HL-60 (cell line): ENCODE measurements at places on chromosomes 11 and 22.

- no peak for DNase-seq
Observed at GRCh38 chr11:118310271-118310670, 5.7 kb downstream of the CD3E start.

DNA sequence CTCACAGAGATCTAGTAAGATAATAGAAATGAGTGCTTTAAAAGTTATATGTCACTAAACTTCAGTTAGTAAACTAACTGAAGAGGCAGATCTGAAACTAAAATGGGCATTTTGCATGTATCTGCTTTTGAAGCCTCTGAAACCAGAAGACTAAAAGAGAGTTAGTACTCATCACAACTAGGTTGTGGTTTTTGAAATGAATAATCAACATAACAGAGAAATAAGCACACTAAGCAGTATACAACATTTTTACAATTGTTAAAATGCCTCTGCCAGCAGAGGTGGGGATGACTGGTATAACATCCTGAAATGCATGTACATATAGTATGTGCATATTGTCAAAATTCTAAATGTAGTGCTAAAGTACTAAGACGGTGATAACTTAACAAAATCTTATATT, 564.5 kb downstream of the DLG2 start:
- DNase-seq, result no peak

- no peak for DNase-seq
Observed at GRCh38 chr22:27099946-27100722, 442.7 kb downstream of the MIAT start.

GRCh38 chr11:74138572-74138971, 32.2 kb downstream of the C2CD3 start:
- no peak for DNase-seq

DNA sequence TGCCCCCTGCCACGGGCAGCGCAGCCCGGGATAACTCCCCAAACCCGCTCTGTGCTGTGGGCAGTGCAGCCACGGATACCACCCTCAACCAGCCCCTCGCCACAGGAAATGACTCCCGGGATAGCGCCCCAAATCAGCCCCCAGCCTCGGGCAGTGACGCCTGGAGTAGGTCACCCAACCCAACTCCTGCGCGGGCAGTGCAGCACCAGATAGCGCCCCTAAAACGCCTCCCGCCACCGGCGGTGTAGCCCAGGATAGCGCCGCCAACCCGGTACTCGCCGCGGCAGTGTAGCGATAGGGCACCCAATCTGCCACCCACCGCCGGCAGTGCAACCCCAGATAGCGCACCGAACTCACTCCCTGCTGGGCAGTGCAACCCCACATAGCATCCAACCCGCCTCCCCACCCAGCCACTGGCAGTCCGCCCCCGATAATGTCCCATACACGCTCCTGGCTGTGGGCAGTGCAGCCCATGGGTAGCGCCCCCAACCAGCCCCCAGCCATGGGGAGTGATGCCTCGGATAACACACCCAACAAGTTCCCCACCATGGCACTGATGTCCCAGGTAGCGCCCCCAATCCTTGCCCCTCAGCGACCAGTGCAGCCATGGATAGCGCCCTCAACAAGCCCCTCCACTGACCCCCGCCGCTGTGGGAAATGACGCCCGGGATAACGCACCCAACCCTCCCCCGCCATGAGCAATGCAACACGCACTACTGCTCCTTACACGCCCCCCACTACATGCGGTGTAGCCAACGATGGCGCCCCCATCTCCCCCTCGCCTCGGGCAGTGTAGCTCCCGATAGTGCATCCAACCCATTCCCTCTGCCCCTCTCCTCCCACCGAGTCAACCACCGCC, 1.5 kb downstream of the RFPL2 start:
- peak; percentile 21 for DNase-seq

GRCh38 chr11:6629892-6630631, 10.8 kb upstream of the TPP1 start:
- DNase-seq, result no peak

- no peak for DNase-seq
Observed at GRCh38 chr22:19758896-19759426, 1.6 kb upstream of the TBX1 start.

DNA sequence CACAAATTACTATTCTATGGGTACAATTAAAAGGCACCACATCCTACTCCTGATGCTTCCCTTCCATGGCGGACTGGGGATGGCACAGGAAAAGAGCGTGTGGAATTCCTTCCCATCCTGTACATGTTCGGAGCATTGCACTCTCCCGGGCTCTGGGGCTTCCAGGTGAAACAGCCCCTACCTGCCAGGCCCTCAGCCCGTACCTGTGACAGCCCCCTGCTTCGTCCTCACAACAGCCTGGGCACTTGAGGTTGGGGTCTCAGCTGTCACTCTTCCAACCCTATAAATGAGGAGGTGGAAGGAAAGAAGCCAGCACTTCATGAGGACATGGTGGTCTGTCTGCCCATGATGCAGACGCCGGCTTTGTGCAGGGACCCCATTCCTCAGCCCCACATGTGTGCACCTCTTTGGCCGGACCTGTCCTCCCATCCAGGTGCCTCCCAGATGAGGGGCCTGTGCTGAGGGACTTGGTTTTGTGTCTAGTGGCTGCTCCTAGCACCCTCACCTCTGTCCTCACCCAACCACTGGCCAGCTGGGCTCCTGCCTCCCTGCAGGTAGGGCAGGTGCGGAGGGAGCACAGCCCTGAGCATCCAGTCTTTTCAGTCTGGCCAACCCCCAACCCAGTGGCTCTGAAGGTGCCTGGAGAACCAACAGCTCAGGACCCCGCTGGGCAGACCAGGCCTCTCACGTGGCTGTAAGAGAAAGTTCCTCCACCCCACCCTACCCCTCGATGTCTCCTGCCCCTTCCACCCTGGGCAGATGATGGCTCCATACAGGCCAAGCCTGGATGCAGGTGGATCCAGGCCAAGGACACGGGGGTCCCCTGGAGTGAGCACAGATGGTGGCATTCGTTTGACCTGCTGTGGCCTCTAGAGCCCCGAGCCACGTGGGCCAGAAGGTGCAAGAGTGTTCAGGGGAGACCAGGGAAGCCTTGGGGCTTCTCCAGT, 23.4 kb upstream of the WNT7B start:
- no peak for DNase-seq

DNA sequence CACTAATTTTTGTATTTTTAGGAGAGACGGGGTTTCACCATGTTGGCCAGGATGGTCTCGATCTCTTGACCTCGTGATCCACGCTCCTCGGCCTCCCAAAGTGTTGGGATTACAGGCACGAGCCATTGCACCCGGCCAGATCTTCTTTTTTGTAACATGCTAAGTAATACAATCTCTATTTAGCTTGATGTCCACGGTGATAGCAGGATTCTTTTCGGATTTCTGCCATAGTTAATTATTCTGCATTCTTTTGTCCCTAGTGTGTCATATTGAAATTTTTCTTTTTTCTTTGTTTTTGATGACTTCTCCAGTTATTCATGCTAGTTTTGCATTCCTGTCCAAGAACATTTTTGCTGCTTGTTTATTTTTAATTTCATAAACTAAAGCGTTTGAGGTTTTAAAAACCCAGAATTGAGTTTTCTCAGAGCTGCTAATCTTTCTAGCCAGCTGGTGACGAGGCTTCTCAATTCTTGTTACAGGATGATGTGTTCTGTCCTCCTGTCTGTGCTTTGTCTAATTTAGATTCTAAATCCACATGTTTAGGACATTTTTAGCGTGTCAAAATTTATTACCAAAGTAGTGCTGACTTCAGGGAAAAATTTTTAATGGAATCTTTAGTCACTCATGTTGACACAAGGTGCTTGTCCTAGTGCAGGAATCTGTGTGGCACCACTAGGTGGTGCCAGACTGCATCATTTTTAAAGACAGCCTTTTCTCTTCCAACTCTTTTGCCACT, 21.8 kb downstream of the NF2 start:
- DNase-seq, result peak; percentile 41

DNA sequence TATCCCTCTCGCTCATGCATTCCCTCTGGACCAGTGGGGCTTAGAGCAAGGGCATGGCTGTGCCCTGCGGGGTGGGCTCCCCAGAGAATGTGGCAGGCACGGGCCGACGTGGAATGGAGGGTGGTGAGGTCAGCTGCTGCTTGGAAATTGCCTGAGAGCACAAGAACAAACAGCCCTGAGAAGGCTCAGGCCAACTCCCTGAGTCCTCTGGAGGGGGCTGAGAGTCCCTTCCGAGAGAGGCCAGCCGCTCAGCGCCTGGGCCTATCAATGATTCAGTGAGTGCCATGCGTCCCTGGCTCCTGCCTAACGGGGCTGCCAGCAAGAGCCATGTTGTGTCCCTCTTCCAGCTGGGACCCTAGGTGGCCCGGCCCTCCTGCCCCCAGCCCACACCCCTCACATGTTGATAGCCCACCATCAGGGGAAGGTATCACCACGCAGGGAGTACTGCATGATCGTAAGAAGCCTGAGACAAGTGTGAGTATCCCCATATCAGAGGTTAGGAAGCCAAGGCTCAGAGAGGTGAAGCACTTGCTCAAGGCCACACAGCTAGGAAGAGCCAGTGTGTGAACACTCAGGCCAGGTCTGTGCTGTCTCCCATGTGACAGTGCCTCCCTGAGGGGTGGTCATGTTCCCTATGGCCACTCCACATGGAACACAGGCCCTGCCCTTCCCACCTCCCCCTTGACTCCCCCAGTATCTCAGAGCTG, 55.8 kb downstream of the NECTIN1 start:
- DNase-seq, result no peak

DNA sequence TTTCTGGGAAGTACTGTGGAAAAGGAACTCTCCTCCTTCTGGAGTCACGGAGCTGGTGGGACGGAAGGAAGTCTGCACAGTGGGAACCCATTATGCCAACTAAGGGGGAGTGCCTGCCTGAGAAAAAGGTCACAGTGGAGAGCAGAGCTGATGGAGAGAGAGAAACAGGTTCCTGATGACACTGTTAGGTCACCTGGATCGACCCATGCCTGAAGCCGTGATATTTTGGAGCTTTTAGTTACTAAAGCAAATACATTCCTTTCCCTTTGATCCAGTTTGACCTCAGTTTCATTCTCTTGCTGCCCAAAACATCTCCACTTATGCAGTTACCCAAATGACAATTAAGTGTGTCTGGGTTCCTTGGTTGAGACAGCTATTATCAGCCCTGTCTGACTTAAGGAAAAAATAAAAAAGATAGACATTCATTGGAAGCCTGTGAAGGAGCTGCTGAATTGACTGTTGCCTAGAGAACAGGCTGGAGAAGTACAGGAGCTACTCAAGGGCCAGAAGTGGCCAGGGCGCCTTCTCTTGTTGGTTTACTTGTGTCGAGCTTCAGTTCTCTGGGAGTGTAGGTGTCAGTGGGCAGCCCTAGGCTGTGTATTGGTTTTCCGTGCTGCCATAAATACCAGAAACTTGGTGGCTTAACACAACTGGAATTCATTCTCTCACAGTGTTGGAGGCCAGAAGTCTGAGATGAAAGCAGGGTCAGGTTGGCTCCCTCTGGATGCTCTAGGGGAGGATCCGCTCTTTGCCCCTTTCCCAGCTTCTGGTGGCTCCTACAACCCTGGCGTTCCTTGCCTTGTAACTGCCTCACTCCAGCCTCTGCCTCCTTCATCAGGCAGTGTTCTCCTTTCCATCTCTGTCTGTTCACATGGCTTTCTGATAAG, 13.6 kb downstream of the MRGPRD start:
- DNase-seq, result no peak

DNA sequence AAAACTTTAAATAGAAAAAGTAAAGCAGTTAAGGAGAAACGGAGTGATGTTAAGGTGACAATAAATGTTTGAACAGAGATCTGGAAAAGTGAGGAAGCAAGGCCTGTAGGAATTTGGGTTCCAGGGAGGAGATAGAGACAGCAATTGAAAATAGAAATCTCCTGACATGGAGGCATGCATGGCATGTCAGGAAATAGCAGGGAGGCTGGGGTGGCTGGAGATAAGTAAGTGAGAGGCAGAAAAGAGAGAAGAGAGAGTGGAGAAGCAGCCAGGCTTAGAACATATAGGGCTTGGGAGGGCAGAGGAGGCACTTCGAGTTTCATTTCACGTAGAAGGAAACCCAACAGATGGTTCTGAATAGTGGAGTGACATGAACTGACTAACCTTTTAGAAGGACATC, 185.5 kb downstream of the LRRC4C start:
- no peak for DNase-seq

- no peak for DNase-seq
Observed at GRCh38 chr11:29641201-29641600, 375.6 kb downstream of the KCNA4 start.

- DNase-seq, result no peak
Observed at GRCh38 chr11:123082977-123083376, 21.0 kb upstream of the HSPA8 start.

- DNase-seq, result no peak
Observed at GRCh38 chr11:69630017-69630416, 10.9 kb upstream of the CCND1 start.

DNA sequence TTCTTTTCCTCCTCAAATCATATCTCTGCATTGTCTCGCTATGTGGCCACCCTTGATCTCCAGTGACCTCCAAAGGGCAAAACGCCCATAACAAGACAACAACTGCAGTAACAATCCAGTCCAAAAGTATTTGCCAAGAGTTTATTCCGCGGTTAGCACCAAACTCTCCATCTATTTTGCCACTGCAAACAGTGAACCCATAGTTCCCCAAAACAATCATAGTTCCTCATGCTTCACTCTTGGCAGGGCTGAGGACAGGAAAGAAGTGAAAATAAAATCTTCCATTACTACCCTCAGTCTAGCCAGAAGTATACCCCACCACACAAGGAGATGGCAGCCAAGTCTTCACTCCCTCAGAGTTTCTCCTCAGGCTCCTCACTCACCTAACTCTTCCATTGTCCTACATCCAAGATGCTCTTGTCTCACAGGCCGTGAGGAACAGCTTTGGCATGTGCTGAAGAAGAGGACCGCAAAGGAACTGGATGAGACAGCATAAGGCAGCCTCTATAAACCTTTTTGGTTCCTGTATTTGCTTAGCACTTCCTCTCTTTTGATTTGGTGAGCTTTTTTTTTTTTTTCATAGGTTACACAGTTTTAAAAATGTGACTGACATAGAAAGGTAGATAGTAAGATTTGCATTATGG, at the start of gene LPXN:
TSS of gene LPXN (minus strand) at position 480 of the 644 bp plus-strand sequence. CDS start at position 396, 84 bp downstream.
- DNase-seq, result peak; percentile 76

GRCh38 chr22:45738206-45738605, 66.6 kb downstream of the ATXN10 start:
- DNase-seq, result no peak

DNA sequence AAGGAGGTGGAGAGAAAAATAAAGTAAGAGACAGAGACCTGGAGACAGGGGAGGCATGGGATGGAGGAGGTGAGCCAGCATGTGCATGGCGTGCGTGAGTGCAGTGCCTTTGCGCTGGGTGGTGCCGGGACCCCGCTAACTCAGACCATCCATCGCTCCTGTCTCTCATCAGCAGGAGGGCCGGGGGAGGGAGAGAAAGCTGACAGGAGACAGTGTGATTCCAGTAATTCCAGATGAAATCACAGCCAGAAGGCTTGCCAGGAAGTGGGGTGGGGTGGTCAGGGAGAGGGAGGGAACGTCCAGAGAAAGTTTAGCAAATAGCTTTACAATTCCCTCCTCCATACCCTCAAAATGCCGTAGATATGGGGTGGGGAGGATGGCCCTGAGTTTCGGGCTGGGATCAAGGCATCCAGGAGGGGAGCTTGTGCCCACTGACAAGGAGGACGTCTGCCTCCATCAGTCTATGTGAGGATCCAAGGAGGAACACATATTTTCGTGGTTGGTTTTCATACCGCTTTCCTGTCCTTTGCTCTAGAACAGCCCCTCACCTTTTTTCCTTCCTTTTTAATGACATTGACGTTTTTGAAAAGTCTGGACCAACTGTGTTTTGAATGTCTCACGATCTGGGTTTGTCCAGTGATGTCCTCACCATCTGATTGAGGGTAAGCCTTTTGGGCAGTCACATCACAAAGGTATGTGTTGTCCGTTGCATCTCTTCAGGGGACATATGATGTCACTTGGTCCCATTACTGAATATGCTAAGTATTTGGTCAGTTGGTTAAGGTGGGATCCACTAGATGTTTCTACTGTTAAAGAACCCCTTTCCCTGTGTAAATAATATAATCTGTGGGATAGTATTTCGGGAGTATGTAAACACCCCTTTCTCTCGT, 567.3 kb downstream of the MIAT start:
- DNase-seq, result no peak
